ENCODE measurements at places on chromosomes 7 and 10.

DNA sequence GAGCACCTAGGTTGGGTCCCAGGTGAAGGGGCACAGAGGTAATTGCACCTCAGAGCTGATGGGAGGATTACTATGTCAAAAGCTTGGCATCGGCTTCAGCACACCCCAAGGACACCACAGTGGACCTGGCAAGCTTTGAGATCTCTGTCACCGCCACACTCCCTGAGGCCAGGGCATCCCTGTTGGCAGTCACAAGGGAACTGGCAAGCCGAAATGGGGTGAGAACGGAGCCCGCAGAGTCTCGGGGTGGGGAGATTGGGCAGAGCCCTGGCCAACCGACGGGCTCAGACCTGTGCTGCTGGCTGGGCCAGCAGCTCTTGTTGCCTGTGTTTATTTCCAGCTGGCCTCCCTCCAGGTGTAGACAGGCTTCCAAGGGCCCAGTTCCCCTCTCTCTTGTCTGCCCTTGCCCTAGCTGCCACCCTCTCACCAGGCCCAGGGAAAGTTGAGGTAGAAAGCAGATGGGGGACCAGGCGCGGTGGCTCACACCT, 2.5 kb downstream of the HSPB1 start:
- DNase-seq = no peak

GRCh38 chr7:2853147-2853546, 9.0 kb upstream of the GNA12 start:
- no peak for DNase-seq

DNA sequence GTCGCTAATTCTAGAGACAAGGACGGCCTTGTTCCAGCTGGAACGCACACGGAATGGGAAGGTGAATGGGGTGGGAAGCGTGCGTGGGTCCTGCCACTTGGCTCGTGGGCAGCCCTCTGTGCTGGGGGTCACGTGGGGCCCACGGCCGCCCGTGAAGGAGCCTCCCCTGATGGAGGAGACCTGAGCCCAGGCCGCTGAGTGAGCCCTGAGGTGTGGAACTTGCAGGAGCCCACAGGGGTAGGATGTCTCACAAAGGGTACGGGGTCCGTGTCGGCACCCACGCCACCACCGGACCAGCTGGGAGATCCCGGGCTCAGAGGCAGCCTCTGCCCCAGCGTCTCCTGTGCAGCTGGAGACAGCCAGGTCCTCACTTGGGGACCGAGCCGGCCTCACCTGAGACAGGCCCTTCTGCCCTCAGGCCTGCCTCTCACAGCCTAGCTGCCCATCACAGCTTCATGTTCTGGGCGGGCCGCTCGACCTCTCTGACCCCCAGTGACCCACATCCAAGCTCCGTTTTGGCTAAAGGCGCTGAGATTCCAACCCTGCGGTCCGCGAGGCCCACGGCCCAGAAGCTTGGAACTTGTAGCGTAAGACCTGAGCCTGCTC, 84.8 kb downstream of the FOXL3 start:
- no peak for DNase-seq

GRCh38 chr10:102832987-102833386, 4.2 kb downstream of the CYP17A1 start:
- DNase-seq = no peak

- DNase-seq = no peak
Observed at GRCh38 chr7:12316925-12317324, 86.7 kb downstream of the VWDE start.

- no peak for DNase-seq
Observed at GRCh38 chr7:101662447-101662998, 33.4 kb upstream of the MYL10 start.

- no peak for DNase-seq
Observed at GRCh38 chr7:98286093-98286539, 4.6 kb downstream of the BRI3 start.

DNA sequence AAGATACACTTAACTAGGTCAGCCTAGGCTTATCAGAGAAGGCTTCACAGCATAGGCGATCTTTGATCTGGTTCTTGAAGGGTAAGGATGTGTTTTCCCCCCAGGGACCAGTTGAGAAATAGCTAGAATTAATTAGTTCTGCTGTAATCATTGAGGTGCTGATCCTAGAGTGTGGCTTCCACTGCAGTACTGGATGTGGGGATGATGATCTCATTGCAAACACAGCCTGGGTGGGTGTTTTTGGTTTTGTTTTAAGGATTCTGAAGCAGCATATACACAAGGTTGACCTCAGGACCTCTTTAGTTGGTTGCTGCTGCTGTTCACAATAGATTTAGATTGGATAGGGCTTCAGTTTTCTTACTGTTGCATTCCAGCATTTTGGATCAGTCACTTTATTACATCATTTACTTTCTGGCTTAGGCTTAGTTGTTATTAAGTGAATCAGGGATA, 159.7 kb downstream of the AUTS2 start:
- no peak for DNase-seq

GRCh38 chr7:90155206-90155605, 937 bp downstream of the STEAP1 start:
- DNase-seq = no peak

GRCh38 chr10:343231-344220, 208.3 kb downstream of the ZMYND11 start:
- DNase-seq = no peak

GRCh38 chr7:23468526-23469149, 1.7 kb downstream of the IGF2BP3 start:
- DNase-seq = peak; percentile 29

DNA sequence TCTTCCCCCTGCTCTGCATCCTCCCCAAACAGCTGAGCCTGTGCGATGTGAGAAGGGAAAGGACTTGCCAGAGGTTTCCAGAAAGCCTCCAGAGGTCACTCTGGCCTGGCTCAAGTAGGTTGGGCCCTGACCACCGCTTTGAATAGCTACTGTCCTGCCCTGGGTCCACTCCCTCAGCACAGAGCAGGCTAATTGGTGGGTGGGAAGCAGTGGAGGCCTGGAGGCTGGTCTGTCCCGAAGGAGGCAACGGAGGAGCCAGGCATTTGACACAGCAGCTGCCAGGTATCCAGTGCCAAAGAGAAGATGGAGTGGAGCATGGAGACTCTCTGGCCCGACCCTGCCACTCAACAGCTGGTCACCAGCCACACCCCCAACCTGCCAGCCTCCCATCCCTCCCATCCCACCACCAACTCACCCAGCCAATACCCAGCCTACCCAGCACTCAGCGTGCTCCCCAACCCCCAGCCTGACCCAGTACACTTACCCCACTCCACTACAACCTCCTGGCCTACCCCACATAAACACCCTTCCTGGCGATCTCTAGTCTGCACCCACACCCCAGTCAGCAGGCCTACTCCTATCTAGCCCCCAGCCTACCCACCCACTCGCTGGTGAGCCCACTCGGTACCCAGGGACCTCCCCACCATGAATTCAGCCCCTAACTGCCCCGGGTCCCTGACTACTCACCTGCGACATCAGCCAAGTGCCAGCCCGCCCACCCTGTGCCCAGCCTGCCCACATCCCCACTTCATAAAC, 64.6 kb upstream of the COL13A1 start:
- no peak for DNase-seq

DNA sequence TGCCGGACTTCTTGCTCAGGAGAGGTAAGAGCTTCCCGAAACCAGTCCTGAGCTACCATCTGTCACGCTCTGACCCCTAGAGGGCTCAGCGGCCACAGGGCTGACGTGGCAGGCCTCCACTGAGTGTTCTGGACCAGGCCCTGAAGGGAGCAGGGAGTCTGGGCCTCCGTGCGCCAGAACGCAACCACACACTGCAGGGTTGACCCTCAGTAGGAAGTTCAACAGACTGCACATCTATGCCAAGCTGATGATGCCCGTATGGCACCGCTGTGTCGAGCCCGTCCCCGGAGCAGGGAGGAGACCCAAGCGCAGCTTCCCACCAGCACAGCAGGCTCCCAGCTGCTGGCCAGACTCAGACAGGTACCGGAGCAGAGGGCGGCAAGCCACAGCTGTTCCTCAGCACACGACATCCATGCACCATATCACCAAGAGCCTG, 39.2 kb downstream of the CAMK2B start:
- DNase-seq = peak; percentile 44

DNA sequence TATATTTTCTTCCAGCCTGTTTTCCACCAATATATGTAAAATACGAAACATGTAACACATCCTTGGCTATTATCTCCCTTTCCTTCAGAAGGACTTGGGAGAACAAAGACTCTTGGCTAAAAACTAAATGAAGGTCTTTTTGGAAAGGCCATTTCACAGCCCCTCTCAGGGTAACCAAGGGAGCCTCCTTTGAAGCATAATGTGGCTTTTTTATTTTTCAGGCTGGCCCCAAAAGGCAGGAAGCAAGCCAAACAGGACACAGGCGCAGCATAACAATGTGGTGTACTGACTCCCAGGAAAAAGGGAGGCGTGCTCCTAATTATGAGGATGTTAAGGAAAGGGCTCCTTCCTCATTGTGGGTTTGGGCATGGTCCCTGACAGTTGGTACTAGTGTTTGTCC, 30.3 kb upstream of the CCSER2 start:
- DNase-seq = no peak

- no peak for DNase-seq
Observed at GRCh38 chr7:92645114-92646061, 55.2 kb upstream of the FAM133B start.

GRCh38 chr10:87860156-87860795, 3.1 kb downstream of the KLLN start:
- DNase-seq = peak; percentile 54

DNA sequence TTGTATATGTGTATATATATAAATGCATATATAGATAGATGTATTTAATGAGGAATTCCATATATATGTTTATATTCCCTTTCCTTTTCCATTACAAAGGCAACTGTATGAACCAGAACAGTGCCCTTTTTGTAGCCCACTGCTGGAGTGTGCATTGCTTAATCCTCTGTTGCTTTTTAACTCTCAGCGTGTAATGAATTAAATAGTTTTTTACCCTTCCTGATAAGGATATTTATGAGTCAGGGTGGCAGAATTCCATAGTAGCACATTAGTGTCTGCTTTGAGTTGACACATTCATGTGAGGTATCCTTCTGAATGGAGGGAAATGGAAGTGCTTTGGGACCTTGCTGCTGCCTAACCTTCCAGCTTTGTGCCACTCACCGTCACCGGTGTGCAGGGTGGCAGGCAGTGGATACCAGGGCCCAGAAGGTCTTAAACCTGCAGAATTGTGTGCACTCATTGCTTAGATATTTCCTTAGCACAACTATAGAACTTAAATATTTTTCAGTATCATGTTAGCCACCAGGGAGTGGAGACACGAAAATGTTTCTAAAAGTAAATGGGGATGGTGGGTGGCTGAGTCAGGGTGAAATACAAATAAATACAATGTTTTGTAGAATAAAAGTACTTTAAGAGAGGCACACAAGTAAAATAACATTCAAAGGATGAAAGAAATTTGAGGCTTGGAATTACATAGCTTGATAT, 117.9 kb downstream of the SND1 start:
- DNase-seq = no peak

DNA sequence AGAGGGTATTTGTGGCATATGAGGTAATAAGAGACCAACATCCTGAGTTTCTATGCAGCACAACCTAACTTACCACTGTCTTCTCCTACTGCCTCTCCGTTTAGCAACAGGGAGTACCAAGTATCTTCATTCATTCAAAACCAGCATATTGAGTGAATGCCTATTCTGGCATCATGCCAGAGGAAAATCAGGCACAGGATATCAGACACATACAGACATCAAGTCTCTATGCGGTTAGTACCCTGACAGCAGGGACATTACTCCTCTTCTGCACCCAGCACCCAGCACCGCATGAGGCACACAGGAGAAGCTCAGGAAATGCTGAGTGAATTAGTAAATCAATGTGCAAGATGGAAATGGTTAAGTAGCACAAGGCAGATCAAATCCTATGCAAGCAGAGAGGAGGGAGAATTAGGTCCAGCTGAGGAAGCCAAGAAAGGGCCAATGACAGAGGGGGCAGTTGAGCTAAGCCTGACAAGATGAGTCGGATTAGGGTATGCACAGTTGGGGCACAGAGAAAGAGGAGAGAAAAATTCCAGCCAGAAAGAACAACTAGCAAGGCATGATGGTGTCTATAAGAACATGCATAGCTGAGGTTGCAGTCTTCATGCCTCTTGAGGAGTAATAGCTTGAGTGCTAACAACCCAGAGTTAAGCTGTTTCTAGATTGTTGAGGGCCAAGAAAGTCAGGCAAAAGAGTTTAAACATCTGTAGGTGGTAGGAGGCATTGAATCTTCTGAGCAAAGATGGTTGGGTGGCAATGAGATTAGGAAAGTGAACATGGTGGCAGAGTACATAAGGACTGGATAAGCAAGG, 146.0 kb downstream of the PLXNA4 start:
- DNase-seq = no peak

DNA sequence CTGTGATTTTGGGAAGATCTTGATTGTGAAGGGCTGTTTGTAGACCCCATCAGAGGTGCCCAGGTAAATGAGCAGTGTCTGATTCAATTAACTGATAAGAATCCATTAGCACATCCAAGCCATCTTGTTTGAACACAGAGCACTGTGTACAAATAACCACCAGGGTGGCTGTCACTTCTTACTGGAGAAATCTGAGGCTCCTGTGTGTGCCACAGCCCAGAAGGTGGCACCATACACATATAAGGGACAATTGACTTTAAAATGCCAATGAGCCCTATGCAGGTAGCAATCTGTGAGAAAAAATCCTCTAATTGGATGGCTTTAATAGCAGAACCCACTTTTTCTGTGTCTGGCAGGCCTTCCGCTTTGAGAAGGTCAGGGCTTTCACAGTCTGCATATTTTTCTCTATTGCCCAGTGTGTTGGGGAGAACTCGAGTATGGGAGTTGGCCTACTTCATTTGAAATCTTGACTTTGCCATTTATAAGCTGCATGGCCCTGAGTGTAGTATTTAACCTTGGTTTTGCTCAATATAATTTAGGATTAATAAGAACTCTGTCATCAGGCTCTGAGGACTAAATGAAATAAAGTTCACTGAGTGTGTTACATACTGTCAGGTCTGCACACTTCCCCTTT, 517.4 kb downstream of the CCSER2 start:
- DNase-seq = peak; percentile 82

- no peak for DNase-seq
Observed at GRCh38 chr10:15567952-15568351, 151.8 kb downstream of the ITGA8 start.

DNA sequence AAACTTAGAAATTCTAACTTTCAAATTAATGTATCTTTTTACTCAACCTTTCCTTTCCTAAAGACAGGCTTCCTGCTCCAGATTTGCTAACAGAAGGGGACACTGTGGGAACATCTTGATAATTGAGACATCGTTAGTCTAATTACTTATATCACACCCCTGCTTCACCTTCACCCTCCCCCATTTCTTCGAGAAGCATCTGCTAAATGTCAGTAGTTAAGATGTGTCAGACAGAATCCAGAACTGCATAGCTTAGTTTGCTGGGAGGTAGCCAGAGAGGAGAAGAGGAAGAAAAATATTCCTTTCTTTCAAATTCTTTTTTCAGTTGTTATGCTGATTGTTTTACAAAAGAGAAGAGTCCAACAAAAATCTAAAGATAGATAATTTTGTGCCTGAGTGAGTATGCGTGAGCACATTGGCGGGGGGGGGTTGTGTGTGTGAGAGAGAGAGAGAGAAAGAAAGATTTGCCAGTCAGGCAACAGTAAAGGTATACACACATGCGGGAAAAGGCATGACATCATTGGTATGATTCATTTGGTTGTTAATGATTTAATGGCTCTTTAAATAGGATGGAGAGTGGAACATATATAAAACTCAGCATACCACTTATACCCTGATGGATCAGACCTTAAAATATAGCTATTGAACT, 192.4 kb downstream of the PTN start:
- DNase-seq = no peak

GRCh38 chr7:24824896-24825295, 67.6 kb upstream of the GSDME start:
- DNase-seq = no peak

GRCh38 chr10:24501056-24501711, 222.5 kb downstream of the ARHGAP21 start:
- DNase-seq = no peak

- DNase-seq = no peak
Observed at GRCh38 chr7:84162125-84162524, 32.5 kb downstream of the SEMA3A start.
